ENCODE measurements at places on chromosomes 5 and 9.

DNA sequence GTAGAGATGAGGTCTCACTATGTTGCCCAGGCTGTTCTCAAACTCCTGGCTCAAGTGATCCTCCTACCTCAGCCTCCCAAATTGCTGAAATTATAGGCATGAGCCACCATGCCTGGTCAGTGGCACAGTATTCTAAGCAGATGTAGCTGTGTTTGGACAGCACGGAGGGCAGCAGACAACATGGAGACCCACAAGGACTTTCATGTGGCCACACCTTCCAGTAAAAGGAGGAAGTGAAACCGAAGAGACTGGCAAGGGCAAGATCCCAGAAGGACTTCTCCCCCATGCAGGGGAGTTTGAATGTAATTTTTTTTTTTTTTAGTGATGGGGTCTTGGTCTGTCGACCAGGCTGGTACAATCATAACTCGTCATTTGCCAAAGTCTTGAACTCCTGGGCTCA, 172.2 kb downstream of the TRPM3 start:
- DNase-seq: no peak

DNA sequence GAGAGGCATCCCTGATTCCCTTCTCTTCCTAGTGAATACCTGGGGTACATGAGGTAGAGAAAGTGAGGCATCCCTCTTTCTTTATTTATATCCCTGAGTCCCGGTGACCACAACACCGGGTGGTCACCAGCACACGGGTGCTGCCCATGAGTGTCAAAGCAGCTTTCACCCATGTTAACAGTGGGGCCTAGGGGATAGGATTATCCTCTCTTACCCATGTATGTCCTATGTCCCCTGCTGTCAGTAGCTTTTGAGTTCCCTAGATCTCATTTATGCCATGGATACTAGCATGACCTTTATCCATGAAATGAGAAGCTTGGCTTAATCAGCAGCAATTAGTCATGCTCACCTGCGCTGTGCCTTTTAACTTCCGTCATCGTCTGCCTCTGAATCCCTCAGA, 71.4 kb downstream of the RGMB start:
- DNase-seq: no peak

- no peak for DNase-seq
Observed at GRCh38 chr5:111493031-111493430, 19.3 kb downstream of the STARD4 start.

DNA sequence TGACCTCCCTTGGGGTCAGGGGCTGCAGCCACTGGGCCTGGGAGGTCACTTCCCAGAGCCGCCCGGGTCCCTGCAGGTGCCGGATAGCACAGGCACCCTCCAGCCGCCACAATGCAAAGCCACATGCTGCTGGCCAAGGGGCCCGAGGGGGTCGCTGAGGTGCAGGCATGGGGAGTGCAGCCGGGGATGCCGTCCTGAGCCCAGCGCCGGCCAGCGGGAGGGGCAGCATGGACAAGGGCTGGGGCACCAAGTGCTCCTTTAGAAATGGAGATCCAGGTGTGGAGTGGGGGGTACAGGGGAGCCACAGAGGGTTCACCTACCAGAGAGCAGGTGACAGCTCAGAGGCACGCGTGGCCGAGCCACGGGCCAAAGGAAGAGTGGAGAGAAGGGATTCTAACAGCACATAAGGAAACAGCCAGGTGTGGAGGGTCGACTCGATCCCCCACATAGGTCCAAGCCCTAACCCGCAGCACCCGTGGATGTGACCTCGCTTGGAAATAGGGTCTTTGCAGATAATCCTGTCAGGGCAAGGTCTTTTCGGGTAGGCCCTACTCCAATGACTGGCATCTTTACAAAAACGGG, 24.7 kb downstream of the ZDHHC11B start:
- no peak for DNase-seq

DNA sequence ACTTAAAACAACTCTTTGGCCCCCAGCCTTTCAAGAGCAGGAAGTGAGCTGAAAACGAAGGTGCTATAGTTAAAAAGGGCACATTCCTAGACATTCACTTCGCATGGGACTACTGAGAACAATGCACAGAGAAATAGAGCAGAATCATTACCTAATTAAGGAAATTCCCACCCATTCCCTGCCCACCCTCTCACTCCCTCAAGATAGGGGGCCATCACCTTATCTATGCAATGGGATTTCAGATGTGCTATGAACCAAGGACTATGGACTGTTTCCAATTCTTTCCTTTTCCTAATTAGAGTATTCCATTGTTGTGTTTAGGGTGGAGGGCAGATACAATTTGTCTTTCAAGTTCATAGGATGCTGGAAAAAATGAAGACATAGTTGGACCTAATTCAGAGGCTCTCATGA, 476.8 kb downstream of the CETN3 start:
- DNase-seq: no peak

- no peak for DNase-seq
Observed at GRCh38 chr9:122944960-122945888, 4.4 kb downstream of the RABGAP1 start.

DNA sequence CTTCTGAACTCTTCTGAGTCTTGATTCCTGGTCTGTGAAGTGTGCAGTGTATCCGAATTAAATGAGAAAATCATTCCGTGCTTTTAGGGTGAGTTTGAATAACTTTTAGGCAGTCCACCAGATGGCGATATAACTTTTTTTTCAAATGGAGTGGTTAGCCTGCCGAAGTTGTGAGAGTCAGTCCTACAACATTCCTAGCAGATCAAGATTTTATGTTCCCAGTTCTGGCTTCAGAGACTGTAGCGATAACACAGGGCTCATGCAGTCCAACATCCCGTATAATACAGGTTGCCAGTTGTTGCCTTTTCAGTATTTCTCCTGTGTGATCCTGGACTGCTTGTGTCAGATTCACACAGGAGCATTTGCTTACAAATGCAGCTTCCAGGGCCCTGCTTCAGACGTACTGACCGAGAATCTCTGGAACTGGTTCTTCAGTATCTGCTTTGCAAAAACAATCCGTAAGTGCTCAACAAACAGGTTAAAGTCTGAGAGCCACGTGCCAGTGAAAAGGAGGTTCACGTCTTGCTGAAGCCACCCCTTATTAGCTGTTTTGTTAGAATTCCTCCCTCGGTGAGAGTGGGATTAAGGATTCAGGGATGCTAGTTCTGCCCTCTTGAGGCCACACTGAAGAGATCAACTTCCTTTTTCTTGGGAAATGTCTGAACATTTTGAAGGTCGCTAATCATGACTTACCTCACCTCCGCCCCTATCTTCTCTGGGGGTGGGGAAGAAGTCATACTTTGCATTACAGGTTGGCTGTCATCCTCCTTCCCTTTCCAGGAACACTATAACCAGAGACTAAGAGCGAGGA, 22.8 kb downstream of the SMIM3 start:
- DNase-seq: peak; percentile 74

All from mammary epithelial cell (primary cell).